Psoas muscle (tissue), 8 donors: ENCODE measurements at places on chromosomes 1 and 21. TPM values are rescaled to one million over a fixed set of nuclear protein-coding genes. Genes with fewer than 3 reads are reported as not detected.

The HSD3B2 gene
- 5.4 TPM for total RNA-seq

DNA sequence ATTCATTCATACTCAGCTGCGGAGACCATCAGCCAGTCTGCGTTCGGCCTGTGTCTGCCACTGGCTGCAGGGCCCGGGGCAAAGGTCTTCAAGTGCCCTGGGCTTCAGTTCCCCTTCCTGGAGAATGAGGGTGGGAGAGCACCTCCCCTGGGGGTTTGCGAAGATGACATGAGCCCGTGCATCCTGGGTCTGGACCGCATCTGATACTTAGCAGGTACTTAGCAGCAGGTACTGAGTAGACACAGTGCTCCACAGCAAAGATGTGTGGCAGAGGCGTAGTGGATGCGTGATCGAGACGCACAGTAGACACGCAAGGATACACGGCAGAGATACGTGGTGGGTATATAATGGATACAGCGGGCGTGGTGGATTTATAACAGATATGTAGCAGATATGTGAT is 51.3 kb downstream of the PRKCZ start:
- no peak for DNase-seq
- H3K27ac ChIP-seq, result no peak overlapping the region
- no peak overlapping the region for H3K4me3 ChIP-seq
- H3K36me3 ChIP-seq, result no peaks in the 10 kb centered on the region
- no peaks in the 10 kb centered on the region for H3K27me3 ChIP-seq
- no peaks in the 10 kb centered on the region for H3K4me1 ChIP-seq

DNA sequence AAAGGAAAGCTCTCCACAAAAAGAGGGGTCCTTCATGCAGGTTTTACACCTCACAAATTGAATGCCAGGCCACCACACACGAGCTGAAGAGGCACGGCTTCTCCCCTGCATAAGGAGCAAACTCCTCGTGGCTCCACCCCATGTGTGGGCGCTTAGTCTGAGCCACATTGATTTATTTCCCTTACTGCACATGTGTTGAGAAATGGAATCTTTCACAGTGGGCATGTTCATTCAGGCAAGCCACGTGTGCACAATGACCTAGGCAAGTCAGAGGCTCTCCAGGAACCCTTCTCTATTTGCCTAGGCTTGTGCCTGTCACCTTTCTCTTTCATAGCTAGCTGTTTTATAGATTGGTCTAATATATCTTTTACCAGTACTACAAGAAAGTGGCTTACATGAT is 120.5 kb downstream of the LTN1 start:
- DNase-seq, result no peak
- H3K4me1 ChIP-seq, result no peaks in the 10 kb centered on the region
- no peaks in the 10 kb centered on the region for H3K27me3 ChIP-seq

- no peak overlapping the region for H3K27ac ChIP-seq
- DNase-seq, result no peak
- no peak overlapping the region for H3K4me3 ChIP-seq
- no peaks in the 10 kb centered on the region for H3K36me3 ChIP-seq
Measured at GRCh38 chr21:18744840-18745239, 341.3 kb upstream of the TMPRSS15 start.

GRCh38 chr1:106964495-106964894 is 92.0 kb upstream of the PRMT6 start:
- DNase-seq, result no peak
- no peaks in the 10 kb centered on the region for H3K36me3 ChIP-seq
- H3K4me3 ChIP-seq, result no peak overlapping the region
- H3K27me3 ChIP-seq, result no peaks in the 10 kb centered on the region

DNA sequence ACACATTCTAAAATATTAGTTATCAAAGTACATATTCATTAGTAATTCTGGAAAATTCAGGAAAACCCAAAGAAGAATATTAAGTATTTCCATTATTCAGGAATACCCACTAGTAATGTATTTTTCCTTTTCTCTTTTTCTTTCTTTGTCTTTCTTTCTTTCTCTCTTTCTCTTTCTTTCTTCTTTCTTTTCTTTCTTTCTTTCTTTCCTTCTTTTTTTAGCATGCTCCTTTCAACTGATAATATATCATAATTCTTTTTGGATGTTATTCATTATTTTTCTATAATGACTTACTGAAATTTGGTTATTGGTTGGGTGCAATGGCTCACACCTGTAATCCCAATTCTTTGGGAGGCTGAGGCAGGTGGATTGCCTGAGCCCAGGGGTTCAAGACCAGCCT is 175.6 kb upstream of the RAB4A start:
- H3K4me3 ChIP-seq, result no peak overlapping the region
- no peaks in the 10 kb centered on the region for H3K4me1 ChIP-seq
- no peaks in the 10 kb centered on the region for H3K27me3 ChIP-seq
- H3K27ac ChIP-seq, result no peak overlapping the region
- no peaks in the 10 kb centered on the region for H3K36me3 ChIP-seq
